ENCODE measurements at places on chromosomes 11 and 22.

DNA sequence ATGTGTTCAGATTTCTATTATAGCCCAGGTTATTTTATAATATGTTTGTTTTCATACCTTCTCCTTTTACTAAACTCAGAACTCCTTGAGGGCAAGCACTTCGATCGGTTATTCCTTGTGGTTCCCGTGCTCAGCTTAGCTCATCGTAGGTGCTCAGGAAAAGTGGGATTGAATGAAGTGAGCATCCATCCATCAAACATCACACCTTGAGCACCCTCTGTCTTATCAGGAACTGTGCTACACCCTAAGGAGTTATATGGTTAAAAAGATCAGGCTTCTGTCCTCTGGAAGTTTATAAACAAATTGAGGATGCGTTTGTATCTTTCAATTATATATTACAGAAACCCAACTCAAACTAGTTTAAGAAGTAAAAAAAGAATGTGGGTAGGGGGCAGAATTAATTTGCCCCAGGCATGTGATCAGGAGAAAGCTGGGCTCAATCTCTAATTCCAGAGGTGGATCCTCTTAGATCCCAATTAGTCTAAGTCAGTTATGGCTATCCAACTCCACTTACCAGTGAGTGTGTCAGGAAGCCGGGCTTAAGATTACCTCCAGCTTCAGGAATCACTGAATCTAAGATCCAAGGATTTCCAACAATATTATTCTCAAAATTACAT, 59.9 kb upstream of the RRAS2 start:
- peak; percentile 61 for DNase-seq

GRCh38 chr22:40534379-40535188, 101.9 kb downstream of the MRTFA start:
- DNase-seq: peak; percentile 63

DNA sequence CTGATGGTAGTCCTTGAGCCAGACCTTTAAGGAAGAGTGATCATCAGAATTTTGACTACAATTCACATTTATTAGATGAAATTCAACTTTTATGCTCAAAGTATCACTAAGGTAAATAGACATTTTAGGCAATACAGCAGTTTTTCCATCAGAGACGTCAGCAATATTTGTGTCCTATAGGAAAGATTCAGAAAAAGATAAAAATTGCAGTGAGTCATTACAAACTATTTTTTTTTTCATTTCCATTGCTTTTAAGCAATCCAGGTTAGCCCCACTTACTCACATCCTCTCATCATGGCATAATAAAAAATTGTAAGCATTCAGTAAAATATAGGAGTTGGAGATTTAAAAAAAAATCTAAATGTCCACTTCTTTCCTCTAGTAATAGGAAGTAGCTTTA, 46.9 kb downstream of the MSANTD4 start:
- DNase-seq: peak; percentile 12

- peak; percentile 4 for DNase-seq
These were observed 15.1 kb downstream of the OR51E1 start for GRCh38 chr11:4658629-4659445.

DNA sequence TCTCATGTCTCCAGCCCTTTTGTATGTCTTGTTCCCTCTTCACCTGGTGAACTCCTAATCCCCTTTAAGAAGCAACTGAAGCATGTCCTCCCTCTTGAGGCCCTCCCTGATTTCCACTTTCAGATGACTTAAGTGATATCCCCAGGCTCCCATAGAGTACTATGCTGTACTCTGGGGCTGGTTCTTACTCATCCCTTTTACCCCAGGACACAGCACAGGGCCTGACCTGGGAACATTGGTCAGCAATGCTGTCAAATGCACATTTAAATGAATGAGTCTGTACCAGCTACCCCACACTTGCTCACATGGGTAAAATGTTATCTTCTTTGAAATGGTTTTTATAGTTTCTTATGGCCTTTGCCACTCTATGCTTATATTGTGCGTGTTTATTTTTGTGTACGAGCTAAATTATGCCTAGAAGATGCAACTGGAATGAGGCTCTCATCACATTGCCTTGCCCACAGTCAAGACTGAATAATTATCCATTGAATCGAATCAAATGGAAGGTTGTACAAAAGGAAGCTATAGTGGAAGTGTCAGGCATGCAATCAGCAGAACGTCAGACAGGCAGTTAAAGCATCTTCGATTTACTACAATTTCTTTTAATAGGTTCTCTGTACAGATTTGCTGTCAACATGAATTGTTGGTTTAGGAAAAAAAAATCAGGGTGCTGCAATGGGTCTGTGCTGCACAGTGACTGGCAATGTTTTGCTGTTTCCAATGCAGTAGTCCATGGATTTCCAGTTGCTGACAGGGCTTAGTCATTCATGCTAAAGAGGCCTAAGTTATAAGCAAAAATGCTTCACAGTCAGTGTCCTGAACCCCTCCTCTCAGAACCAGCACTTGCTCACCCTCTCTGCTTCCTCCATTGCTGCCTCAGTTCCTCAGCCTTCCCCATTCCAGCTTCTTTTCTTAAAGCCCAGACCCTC, 79.5 kb downstream of the PARVA start:
- DNase-seq: no peak

DNA sequence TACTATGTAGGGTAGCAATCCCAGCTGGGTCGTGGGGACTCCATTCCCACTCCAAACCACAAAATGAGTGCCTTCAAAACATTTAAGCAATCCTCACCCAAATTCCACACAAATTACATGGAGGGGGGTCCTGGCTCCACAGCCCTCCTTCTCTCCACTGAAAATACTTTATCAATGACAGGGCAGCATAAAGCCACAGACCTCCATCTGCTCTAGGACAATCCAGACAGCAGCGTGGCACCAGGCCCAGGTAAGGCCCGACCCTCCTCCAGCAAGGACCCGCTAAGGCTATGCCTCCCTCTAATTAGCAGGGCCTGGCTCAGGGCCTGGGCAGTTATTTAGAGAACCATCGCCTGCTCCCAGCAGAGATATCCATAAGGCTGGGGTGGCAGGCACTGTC, at the start of gene PANX3:
Gene PANX3 (plus strand): TSS at position 365 of the 400 bp plus-strand sequence. CDS start 129 bp downstream, outside the sequence.
- no peak for DNase-seq

DNA sequence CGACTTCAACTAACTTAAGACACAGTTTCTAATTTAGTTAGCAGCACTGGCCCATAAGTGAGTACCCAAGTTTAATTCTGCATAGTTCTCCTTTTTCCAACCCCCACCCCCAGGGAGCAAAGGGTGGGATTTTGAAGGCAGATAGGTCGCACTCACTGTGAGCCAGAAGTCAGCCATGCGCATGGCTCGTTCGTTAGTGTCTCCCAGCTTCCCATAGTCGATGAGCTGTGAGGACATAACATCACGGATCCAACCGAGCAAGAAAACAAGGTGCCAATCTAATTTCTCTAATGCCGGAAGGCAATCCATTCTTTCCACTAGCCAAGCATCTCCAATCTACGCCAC, 577 bp downstream of the MRPL17 start:
- peak; percentile 7 for DNase-seq

DNA sequence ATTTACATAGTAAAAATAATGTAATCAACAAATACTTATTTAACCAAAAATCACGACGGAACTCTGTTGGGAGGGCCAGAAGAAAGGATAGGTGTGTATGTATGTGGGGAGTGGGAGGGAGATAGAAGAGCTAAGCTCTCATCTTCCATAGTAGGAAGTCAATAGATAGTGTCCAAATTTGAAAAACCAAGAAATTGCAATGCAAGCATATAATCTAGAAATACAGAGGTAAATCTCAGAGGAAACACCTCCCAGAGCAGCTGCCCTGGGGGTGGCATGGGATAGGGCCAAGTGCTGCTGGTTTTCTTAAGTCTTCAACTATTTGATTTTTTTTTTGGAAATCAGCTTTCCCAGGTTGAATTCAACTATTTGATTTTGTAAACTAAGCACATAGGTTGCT, 16.9 kb downstream of the C11orf86 start:
- no peak for DNase-seq

- peak; percentile 79 for DNase-seq
These were observed 110.2 kb downstream of the RASSF10 start for GRCh38 chr11:13119361-13119760.

DNA sequence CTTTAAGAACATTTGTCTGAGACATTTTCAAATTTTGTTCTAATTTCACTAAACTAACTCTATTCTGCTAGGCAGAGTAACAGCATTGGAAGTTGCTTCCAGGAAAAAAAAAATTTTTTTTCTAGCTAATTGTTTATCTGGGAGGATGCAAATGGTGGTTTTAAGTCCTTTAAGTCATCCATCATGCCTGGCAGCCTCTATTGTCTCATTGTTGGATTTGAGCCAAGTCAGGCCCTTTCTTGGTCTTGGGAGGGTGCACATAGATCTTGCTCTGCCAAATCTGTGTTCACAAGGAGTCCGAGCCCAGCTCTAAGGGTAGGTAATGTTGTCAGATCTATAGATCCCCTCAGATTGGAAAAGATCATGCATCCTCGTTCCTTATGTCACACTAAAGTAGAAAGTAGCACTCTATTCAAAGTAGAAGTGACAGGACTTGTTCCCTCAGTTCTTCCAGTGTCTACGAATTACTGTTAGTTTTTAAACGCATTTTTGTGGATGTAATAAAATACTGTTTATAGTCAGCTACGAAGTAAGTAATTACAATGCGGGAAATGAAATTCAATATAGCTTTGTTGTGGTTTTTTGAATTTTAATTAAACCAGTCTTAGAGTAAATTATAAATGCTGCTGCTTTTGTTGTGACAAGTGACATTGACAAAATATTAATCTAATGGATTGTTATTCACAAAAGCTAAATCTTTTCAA, 166.0 kb upstream of the RASSF10 start:
- peak; percentile 47 for DNase-seq

DNA sequence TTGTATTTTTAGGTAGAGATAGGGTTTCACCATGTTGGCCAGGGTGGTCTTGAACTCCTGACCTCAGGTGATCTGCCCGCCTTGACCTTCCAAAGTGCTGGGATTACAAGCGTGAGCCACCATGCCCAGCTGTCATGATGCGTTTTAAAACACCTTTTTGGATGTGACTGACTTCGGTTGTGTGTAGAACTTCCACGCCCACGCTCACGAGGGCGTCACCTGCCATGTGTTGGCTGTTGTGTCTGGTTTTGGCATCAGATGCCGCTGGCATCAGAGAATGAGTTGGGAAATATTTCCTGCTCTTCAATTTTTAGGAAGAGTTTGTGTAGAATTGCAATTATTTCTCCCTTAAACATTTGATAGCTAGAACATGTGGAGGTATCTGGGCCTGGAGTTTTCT, 109.1 kb downstream of the KCNQ1 start:
- no peak for DNase-seq

DNA sequence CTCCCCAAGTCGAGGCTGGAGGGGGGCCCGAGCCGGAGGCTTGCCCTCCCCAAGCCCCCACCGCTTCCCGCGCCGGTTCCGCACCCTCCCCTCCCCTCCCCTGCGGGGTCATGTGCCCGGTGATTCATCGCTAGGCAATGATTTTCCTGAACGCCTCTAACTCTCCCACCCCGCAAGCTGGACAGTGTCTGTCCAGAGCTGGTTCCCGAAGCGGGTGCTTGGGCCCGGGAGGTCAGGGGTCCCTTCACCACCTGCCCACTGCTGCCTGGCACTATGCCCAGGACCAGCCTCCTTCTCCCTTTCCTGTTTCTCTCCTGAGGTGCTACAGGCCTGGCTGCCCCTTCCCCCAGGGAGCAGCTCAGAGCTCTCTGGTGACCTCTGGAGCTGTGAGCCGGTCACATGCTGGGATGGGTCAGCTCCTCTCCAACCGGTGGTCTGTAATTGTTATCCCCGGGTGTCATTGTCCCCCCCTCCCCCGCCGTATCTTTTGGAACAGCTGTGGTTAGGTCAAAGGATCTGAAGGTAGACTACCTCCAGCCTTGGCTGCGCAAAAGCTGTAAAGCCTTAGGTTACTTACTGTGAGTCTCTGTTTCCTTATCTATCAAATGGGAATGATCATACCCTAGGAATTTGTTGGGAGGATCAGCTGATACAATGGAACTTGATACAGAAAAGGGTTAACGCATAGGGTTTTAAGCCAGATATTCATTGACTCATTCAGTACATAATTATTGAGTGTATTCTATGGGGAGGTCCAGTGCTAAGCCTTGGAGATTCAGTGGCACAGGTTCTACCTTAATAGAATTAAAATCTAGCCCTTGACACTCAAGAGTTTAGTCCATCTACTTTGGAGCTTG, 753 bp downstream of the STX3 start:
- DNase-seq: peak; percentile 67

GRCh38 chr11:112829971-112830654, 131.1 kb upstream of the NCAM1 start:
- no peak for DNase-seq

- no peak for DNase-seq
These were observed 38.3 kb downstream of the AMOTL1 start for GRCh38 chr11:94806419-94806818.

DNA sequence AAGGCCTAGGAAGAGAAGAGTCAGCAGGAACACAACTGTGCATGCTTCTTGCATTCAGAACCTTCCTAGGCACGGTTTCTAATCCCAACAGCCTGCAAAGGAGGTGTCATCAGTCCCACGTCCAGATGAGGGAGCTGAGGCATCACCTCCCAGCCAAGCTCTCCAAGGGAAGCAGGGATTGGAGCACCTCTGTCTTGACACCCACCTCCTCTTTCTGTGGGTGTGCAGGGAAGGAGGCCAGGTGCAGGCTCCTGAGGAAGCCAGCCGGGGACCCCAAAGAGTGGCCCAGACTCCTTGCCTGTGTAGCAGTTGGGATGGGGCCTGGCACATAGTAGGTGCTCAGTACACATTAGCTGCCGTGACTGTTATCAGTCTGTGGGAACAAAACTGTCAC, 2.0 kb downstream of the PNPLA5 start:
- DNase-seq: peak; percentile 7

DNA sequence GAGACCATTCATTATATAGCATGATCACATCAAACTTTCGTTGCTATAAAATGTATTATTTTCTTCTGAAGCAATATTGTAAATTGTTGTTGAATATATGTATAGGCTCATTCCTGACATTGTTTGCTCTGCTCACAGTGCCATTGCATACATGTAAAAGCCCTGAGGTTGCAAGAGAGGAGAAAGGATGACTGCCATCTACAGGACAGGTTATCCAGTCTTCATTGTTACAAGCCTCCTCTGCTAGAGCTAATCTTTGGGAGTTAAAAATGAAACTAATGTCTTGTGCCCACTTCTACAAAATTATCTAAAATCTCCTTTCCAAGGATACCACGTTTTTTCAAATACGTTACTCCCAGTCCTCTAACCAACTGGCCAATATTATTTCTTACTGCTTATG, 16.4 kb upstream of the OR5AL1 start:
- no peak for DNase-seq

DNA sequence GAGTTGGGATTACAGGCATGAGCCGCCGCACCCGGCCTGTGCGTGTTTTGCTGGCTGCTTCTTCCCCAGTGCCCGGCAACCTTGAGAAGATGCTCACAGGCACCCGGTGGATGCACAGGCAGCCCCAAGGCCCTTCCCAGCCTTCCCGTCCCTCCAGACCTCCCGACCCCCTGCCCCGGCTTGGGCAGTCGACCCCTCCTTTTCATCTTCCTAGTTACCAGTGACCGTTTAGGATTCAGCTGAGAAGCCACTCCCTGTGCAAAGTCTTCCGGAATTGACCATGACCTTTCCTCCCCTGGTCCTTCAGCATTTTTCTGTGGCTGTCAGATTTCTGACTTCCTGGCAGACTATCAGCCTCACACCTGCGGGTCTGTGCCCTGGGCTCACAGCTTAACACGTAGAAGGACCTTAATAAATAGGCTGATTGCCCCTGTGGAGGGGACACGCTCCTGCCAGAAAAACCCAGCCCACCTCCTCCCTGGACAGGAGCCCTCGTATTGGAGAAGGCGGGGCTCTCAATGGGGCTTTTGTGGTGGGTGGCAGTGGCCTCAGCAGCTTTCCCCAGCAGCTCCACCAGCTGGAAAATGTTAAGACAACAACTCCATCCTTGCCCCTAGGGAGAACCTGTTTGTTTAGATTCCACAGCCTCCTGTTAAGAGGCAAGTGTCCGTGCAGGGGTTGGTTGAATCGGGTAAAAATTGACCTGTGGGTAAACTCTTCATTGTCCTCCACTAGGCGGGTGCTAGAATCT, 10.4 kb upstream of the ANO1 start:
- peak; percentile 43 for DNase-seq

Data from bronchial epithelial cell (primary cell).